ENCODE measurements at places on chromosomes 2 and 18. TPM values are rescaled to one million over a fixed set of nuclear protein-coding genes. Genes with fewer than 3 reads are reported as not detected.

DNA sequence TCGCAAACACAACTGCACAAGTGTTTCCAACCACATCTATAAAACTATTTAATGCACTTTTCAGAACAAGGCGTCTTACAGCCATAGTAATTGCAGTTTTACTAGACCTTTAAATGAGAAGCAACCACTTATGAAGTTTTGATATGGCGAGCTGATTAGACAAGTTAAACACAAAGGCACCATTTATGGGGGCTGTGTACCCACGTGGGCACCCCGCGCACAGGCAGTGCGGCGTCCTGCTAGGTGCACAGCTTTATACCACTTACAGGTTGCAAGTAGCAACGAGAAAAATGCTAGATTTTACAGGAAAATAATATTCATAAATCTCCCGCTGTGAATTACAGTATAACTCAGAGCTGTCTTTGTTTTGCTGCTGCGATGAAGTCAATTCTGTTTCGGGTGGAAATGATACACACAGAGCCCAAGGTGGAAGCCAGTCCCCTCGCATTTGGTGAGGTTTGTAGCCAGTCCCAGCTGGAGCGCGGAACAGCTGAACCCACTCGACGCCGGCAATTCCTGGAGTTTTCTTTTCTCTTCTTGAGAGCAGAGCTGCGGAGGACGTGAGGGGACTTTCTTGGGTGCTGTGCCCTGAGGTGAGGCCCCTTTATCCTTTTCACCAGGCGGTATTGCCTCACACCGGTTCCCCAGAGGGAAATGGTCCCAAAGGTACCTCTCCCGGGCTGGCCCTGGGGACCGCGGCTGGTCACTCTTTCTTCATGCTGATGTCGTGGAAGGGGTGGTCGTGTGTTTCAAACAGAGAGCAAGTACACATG, 76.7 kb downstream of the PTGR3 start:
- H3K27me3 ChIP-seq: peaks cover 4% of the 10 kb centered on the region
- H3K27ac ChIP-seq: no peak overlapping the region
- no peak overlapping the region for H3K4me3 ChIP-seq
- DNase-seq: no peak
- no peaks in the 10 kb centered on the region for H3K4me1 ChIP-seq
- H3K36me3 ChIP-seq: no peaks in the 10 kb centered on the region

DNA sequence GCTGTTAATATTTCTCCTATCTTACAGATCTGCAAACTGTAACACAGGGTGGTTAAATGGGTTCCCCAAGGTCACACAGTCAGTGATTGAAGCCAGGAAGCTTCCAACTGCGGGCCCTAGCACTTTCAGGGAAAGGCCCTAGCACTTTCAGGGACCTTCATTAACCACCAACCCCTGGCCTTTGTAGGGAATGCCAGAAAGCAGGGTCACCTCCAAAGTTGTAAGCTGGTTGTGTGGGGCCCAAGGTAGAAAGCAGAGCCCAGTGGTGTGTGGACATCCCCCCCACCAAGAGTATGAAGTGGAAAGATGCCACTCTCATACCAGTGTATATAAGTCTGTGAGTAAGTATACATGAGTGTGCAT, 4.4 kb downstream of the DLX2 start:
- H3K4me3 ChIP-seq: peak overlapping the region; percentile 71
- DNase-seq: no peak
- H3K4me1 ChIP-seq: peaks cover 59% of the 10 kb centered on the region
- peaks cover 6% of the 10 kb centered on the region for H3K36me3 ChIP-seq
- H3K27ac ChIP-seq: peak overlapping the region; percentile 94

- DNase-seq: no peak
- peaks cover 14% of the 10 kb centered on the region for H3K27me3 ChIP-seq
- no peak overlapping the region for H3K4me3 ChIP-seq
- no peaks in the 10 kb centered on the region for H3K4me1 ChIP-seq
- H3K27ac ChIP-seq: no peak overlapping the region
- no peaks in the 10 kb centered on the region for H3K36me3 ChIP-seq
Observed at GRCh38 chr2:20186078-20186854, 38.7 kb downstream of the SDC1 start.

The CD207 gene
- not detected for polyA plus RNA-seq

The MARCHF7 gene
- 217 TPM for polyA plus RNA-seq
